Stimulated activated CD4-positive, alpha-beta T cell treated with anti-CD3 and anti-CD28 coated beads, TNF-alpha, amount 100 ng/mL, for 48 hours (primary cell): ENCODE measurements at places on chromosomes 2 and 18.

GRCh38 chr2:143085125-143085784 lies 44.0 kb upstream of the ARHGAP15 start:
- no peak for DNase-seq

GRCh38 chr2:225534697-225535096 lies 135.2 kb downstream of the NYAP2 start:
- DNase-seq, result no peak

DNA sequence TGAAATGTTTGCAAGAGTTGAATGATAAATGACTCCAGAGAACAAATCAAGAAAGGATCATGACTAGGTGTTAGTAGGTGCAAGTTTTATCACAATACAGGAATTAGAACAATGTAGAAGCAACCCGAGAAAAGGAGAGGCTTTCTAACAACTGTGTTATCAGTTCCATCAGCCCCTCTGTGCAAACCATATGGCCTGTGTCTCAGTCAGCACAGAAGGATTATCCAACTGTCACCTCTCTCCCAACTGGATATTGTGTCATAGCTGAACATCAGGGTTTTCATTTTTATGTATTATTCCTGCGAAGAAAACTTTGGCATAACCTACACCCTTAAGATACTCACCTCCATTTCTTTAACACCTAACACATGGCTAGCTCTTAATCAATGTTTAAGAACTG lies 321.6 kb upstream of the RND3 start:
- DNase-seq, result no peak

- DNase-seq, result no peak
Observed at GRCh38 chr2:42147641-42148274, 21.4 kb upstream of the EML4 start.

GRCh38 chr18:9722691-9723090 lies 14.6 kb downstream of the RAB31 start:
- no peak for DNase-seq
